ENCODE measurements at places on chromosomes 6 and 20. TPM values are rescaled to one million over a fixed set of nuclear protein-coding genes. Genes with fewer than 3 reads are reported as not detected.

RGS19 gene
- total RNA-seq = 8.7 TPM

PPP1R3G gene
- 2.9 TPM for total RNA-seq

CGA gene
- not detected for total RNA-seq

TOMM6 gene
- 77.7 TPM for total RNA-seq

C4B gene
- 6.0 TPM for total RNA-seq

Data from uterine smooth muscle cell (primary cell).